Uterus (tissue), 4 donors: ENCODE measurements at places on chromosomes 6 and 20. TPM values are rescaled to one million over a fixed set of nuclear protein-coding genes. Genes with fewer than 3 reads are reported as not detected.

DNA sequence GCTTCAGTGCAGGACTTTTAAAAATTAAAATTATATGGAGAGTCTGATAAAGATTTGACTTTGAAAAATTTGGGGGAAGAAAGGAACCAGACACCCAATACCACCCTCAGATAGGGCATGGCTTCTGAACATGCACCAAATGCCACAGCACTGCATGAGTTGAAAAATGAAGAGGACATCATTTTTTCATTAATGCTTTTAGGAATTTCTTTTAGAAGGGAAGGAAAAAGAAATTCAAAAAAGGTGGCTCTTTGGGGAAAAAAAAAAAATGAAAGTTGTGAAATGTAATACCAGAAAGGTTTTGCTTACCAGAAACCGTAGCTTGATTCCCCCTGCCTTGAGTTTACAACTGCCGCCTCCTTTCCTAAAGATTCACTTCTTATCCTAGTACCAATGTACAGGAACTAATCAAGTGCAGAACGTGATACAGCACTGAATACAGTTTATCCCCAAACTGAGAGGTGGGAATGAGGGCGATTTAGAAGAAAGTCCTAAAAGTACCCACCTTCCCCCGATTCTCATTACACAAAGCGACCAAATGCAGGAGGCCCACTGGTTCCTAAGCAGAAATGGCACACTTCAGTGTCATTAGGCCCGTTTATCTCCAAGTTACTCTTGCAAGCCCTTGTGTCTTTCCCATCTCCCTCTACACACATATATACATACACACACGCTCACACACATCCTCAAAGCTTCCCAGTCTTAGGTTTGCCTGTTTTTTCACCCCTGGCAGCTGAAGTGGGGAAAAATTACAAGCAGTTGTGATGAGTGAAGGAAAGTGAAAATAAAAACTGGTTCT is 2.8 kb downstream of the PPP1R10 start:
- peak overlapping the region; percentile 78 for H3K4me3 ChIP-seq
- no peak for DNase-seq
- H3K27ac ChIP-seq = peak overlapping the region; percentile 100
- no peaks in the 10 kb centered on the region for H3K27me3 ChIP-seq
- no peaks in the 10 kb centered on the region for H3K36me3 ChIP-seq

RTN4IP1 gene
- total RNA-seq = 2.0 TPM

- H3K27ac ChIP-seq = no peak overlapping the region
- DNase-seq = no peak
- H3K36me3 ChIP-seq = no peaks in the 10 kb centered on the region
- H3K4me1 ChIP-seq = no peaks in the 10 kb centered on the region
These were observed 350.3 kb upstream of the KCNQ5 start for GRCh38 chr6:72271531-72271930.

GRCh38 chr6:13678255-13678983 is 33.2 kb downstream of the RANBP9 start:
- H3K4me1 ChIP-seq = no peaks in the 10 kb centered on the region
- H3K36me3 ChIP-seq = no peaks in the 10 kb centered on the region
- H3K27ac ChIP-seq = no peak overlapping the region
- no peak overlapping the region for H3K4me3 ChIP-seq
- no peaks in the 10 kb centered on the region for H3K27me3 ChIP-seq
- no peak for DNase-seq

MUCL3 gene
- not detected for total RNA-seq

RIN2 gene
- total RNA-seq = 77.1 TPM

RBBP8NL gene
- total RNA-seq = not detected

DNA sequence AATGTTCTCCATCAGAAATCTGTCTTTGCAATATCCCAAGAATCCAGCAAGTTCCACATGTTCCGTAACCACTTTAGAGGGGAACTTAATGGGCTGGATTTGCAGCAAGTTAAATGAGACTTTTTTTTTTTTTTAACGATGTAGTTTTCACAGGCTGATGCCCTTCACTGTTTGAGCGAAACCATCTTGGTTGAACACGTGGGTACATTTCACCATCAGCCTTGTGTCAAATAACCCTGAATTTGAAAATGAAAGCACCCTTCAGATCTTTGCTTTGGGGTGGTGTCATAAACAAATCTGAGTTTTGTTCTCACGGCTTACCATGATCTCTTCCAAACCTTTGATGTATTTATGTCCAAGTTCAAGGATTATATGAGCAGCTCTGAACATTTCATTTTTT is 73.7 kb upstream of the EXOC2 start:
- no peaks in the 10 kb centered on the region for H3K4me1 ChIP-seq
- no peak overlapping the region for H3K27ac ChIP-seq
- H3K4me3 ChIP-seq = no peak overlapping the region
- H3K27me3 ChIP-seq = no peaks in the 10 kb centered on the region
- DNase-seq = no peak

LTA gene
- total RNA-seq = not detected
